ENCODE measurements at places on chromosomes 5 and 9. TPM values are rescaled to one million over a fixed set of nuclear protein-coding genes. Genes with fewer than 3 reads are reported as not detected.

KCNMB1 gene
- 2.0 TPM for total RNA-seq

ITGA1 gene
- 13.8 TPM for total RNA-seq

CTXN3 gene
- total RNA-seq, result not detected

LHFPL2 gene
- total RNA-seq, result 35.1 TPM

PCDHB13 gene
- total RNA-seq, result 4.4 TPM

SOWAHA gene
- 0.32 TPM for total RNA-seq

GLRA1 gene
- not detected for total RNA-seq

ENHO gene
- not detected for total RNA-seq

SPATA31E1 gene
- total RNA-seq, result not detected

PCDHGA4 gene
- total RNA-seq, result 6.6 TPM

PCDHB15 gene
- total RNA-seq, result 17.0 TPM

VCAN gene
- 17.4 TPM for total RNA-seq

AQP7 gene
- total RNA-seq, result 1.1 TPM

OR1B1 gene
- total RNA-seq, result not detected

FGFR4 gene
- 25.6 TPM for total RNA-seq

ARL14EPL gene
- total RNA-seq, result not detected

ERGIC1 gene
- total RNA-seq, result 92.3 TPM

IDNK gene
- 1.5 TPM for total RNA-seq

OR1J2 gene
- not detected for total RNA-seq

PALM2AKAP2 gene
- 3.5 TPM for total RNA-seq

ZNF300 gene
- 5.9 TPM for total RNA-seq

NR4A3 gene
- 71.0 TPM for total RNA-seq

GBA2 gene
- total RNA-seq, result 44.5 TPM

DRD1 gene
- 0.23 TPM for total RNA-seq

AHRR gene
- total RNA-seq, result 0.72 TPM

ASS1 gene
- total RNA-seq, result 100 TPM

DAB2 gene
- 34.1 TPM for total RNA-seq

GNG10 gene
- 19.8 TPM for total RNA-seq

PROP1 gene
- total RNA-seq, result not detected

LCNL1 gene
- 0.25 TPM for total RNA-seq

EQTN gene
- total RNA-seq, result 2.2 TPM

PCSK1 gene
- 0.35 TPM for total RNA-seq

WDR55 gene
- total RNA-seq, result 9.1 TPM

SPINK13 gene
- total RNA-seq, result 0.55 TPM

RNF20 gene
- 38.6 TPM for total RNA-seq

CER1 gene
- not detected for total RNA-seq

GGTA1 gene
- 0.38 TPM for total RNA-seq

ZFP2 gene
- 3.6 TPM for total RNA-seq

LRRC70 gene
- total RNA-seq, result 2.5 TPM

CYFIP2 gene
- total RNA-seq, result 17.1 TPM
